ENCODE measurements at places on chromosomes 5 and 9.

- DNase-seq, result no peak
Observed at GRCh38 chr5:175133185-175133584, 310.8 kb downstream of the DRD1 start.

DNA sequence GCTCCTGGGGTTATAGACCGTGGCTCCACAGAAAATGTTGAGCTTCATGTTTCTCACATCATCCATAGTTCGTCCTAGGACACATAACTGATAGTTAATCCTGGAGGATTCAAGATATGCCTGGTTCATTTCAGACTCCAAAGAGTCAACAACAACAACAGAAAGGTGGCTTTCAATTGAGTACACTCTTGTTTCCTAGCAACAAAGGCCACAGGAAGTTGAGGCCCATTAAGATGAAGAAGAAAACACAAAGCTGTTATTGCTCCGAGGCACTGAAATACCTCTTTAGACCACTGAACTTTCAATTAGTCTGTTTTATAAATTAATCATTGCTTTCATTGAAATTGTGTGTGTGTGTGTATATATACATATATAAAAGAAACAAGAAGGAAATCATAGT lies 154.5 kb downstream of the YIPF5 start:
- no peak for DNase-seq

DNA sequence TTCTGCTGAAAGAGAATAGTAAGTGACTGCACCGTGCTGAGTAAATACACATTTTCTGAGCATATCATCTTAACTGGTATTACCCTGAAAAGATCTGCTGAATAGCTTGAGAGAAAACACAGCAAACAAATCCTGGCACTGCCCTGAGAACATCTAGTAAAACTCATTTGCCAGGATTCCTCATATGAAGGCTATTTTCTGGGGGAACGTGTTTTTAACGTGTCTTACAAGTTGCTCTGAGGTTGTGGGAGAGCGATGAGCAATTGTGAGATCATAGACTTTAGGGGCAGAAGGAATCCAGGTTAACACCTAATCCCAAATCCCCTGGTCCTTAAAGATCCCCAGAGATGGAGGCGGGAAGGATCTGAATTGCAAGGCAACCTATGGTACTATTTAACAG lies 331.9 kb upstream of the RFX3 start:
- DNase-seq, result no peak

DNA sequence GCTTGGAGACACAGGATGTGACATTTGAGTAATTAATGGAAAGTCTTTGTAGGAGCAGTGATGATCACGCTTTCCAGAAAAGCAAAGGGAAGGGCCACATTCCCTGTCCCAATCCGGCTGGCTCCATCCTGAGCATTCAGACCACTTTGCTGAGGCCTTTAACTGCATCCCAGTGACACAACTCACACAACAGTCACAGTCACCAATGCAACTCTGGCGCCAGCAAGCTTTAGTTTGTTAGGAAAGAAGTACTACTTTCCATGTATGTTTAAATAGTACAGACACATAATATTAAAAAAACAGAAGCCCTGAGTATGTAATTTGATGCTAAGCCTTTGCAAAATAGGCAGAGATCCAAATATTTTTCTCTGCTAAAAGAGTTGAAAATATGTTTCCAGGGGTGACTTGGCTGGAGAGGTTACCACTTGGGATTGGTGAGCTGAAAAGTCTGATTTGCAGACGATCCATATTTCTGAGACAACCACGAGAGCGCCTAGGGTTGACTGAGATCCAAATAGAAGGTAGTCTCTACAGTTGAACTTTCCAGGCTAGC lies 31.7 kb upstream of the GAS1 start:
- peak; percentile 58 for DNase-seq

DNA sequence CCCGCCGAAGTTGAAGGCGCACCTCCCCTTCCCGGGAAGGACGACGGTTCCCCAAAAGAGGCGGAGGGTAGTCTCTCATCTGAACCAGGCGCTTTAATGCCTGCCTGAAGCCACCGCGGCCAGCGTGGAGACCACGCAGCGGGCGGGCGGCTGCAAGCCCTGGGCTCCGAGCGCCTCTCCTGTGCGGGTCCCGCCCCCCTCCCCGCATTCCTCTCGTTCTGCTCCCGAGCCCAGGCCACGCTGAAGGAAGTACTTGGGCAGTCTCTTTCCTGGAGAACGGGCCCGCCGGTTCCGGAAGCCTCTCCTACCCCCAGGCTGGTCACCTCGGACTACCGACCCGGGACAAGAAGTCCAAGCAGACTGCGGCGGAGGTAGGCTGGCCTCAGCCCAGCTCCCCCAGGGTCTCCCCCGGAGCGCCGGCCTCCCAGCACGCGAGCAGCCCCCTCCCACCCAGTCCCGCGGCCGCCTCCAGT lies 571 bp downstream of the PPIC start:
- peak; percentile 5 for DNase-seq

DNA sequence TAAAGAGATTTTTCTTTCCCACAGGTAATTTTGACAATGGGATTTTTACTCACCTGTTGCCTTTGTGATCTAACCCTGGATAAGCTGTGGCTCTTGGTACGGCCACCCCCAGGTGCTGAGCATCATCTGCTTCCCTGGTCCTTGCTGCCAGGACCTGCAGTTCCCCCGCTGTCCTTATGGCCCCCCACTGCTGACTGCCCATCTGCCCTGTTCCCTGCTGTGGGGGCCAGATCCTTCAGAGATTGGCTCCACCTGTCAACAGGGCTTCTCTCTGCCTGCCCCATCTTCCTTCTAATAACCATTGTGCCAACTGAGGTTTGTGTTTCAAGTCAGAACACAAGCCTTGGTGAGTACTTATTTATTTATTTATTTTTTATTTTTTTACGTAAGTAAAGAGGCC lies 183.3 kb downstream of the MAPKAP1 start:
- DNase-seq, result no peak

- DNase-seq, result no peak
Observed at GRCh38 chr5:178941361-178941760, 363 bp downstream of the ZNF454 start.

DNA sequence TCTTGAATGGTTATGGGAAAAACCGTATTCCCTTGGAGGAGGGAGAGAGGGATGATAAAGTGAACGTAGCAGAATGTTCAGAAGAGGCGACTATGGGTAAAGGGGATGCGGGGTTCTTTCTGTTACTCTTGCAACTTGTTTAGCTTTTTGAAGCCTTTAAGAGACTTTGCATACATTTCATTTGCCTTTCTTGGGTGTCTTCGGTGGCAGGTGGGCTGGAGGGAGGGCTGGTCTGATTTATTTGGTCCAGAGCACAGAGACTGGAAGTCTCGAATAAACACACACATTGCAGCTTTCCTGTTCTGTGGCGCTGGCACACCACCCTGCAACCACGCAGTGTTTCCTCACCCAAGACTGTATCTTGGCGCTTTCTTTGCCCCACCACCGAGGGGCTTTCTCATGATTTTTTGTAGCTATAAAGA lies 23.2 kb downstream of the TTF1 start:
- DNase-seq, result no peak

- DNase-seq, result no peak
Observed at GRCh38 chr9:84919440-84919839, 249.9 kb downstream of the NTRK2 start.

DNA sequence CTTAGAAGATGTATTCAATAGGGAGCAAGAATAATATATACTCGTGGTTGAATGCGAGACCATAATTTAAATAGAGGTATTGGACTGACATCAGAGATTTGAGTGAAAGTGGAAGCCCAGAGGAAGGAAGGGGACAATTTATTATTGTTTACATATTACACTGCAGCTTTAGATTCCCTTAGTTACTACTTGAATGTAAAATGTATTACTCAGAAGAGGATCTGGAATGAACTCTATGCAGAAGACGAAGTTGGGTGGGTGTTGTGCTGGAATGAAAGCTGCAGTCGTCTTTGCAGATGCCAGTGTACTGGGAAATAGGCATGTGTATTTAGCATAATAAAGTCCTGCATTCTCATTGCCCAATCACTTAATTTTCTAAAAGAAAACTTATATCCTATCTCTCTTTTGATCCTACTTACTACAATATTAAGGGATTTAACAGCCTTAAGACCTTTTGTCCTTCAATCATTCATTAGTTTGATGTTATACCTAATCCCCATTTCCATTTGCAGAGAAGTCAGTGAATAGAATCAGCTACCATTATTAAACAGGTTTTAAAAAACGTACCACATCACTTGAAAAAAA lies 570.7 kb upstream of the WWC1 start:
- no peak for DNase-seq

DNA sequence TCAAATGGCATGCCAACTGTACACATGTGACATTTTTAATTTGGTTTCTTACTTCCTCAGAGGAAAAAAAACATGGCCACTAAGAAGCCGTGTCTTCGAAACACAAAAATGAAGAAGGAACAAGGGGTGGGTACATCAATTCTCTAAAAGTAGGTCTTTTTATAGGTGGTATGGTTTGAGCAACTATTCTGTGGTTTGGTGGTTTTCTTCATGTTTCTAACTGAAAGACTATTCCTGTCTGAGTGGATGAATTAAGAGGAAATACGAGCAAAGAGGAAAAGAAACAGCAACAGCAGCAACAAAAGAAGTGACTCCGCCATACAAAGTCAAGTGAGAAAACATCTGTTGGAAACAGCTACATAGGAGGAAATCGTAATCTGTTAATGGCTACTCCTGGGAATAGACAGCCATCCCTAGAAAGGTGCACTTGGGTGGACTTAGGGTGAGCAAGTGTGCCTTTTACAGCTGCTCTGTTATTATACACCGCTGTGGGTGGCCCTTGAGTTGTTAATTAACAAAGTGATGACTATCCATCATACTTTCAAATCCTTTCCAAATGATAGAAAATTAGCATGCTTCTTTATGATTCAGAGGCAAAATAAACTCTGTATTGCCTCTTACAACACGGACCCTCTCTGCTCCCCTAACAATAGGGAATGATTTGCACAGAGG lies 575.8 kb downstream of the TLE1 start:
- no peak for DNase-seq

GRCh38 chr9:97179616-97180015 lies 127.8 kb upstream of the CCDC180 start:
- DNase-seq, result no peak

- DNase-seq, result no peak
Observed at GRCh38 chr9:123597876-123598556, 242.0 kb downstream of the CRB2 start.

DNA sequence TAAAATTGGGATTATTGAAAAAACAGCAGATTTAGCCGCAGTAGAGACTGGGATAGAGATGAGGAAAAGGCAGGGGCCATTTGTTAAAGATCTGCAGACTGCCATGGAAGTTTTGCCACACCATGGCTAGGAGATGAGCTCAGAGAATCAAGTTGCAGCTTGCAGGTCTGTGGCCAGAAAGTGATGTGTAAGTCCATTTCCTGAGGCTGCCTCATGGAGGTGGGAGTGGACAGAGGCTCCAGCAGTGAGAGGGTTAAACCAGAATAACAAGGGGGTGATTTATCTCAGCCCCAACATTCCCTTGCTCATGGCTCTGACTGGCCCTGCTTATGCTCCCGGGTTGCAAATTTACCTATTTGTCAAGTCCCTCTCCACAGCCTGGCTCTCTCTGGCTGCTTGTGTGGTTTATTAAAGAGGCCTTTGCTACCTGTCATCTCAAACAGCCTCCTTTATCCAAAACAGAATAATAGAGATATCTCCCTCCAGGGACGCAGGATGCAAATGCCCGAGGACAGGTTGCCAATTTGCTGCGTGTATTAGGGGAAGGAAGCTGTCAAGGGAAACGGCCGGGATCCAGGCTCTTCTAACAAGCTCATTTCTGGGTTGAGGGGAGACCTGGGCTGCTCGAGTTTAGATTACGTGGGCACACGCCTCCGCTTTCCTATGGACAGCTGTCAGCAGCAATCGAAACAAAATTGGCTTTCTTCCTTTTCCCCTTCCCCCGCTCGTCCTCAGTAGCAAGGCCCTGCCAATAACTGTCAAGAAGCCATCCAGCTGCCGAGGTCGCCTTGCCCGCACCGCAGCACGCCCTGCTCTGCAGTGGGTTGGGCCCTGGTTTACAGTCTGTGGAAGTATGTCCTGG lies 72.8 kb upstream of the PITX1 start:
- no peak for DNase-seq

GRCh38 chr9:136762915-136763648 lies 1.2 kb downstream of the LCN15 start:
- DNase-seq, result no peak

- DNase-seq, result no peak
Observed at GRCh38 chr5:73363911-73364730, 84.5 kb downstream of the FOXD1 start.

GRCh38 chr9:116910201-116910600 lies 223.1 kb downstream of the TRIM32 start:
- DNase-seq, result no peak

GRCh38 chr9:137275588-137276472 lies 1.7 kb upstream of the TOR4A start:
- no peak for DNase-seq

DNA sequence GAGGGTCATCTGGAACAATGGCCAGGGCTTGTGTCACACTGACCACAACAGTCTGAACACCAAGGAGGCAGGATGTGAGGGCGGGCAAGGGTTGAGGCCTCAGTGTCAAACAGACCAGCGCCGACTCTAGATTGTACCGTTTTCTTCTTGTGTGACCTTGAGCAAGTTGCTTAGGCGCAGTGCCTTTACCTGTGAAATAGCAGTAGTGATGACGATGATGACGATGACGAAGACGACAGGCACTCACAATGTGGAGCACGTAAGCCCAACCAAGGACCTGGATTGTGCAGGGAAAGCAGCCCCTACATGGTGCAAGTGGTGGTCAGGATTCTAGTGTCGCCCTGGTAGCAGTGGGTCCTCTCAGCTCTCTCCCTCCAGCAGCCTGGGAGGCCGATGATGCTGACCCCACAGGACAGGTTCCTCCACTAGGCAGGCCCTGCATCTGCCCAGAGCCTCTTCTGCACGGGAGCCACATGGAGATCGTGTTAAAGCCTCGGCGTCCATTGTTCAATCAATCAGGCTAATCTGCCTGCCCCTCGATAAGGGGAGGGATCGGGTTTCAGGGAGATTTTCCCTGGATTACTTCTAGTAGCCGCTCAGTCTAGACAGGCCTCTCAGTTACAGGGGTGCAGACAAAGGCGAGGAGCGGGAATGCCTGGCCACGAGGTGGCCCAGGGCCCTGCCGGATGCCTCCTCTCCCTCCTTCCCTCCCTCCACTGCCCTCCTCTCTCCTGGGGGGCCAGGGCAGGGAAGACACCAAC lies 91.7 kb downstream of the MACROH2A1 start:
- DNase-seq, result no peak

DNA sequence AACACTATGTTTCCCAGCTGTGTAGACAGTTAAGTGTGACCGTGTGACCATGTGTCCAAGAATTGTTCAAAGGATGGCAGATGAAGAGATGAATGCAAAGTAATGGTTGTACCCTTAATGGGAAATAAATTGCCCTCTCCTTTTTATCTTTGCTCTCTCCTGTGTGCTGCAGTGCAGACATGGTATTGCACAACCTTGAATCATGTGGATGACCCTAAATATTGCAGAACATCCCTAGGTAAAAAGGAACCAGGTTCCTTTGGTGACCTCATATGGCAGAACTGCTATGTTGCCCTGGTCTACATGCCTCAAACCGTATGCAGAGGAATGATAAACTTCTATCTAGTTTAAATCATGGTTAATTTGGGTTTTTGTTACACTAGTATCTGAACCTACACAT lies 81.7 kb upstream of the CTNND2 start:
- no peak for DNase-seq

GRCh38 chr5:76701298-76701697 lies 14.6 kb upstream of the F2R start:
- no peak for DNase-seq

All from HS-27A (cell line).